ENCODE measurements at places on chromosomes 6 and 20.
A peak's percentile ranks its signal among the peaks of the same experiment; 100 is the strongest.

DNA sequence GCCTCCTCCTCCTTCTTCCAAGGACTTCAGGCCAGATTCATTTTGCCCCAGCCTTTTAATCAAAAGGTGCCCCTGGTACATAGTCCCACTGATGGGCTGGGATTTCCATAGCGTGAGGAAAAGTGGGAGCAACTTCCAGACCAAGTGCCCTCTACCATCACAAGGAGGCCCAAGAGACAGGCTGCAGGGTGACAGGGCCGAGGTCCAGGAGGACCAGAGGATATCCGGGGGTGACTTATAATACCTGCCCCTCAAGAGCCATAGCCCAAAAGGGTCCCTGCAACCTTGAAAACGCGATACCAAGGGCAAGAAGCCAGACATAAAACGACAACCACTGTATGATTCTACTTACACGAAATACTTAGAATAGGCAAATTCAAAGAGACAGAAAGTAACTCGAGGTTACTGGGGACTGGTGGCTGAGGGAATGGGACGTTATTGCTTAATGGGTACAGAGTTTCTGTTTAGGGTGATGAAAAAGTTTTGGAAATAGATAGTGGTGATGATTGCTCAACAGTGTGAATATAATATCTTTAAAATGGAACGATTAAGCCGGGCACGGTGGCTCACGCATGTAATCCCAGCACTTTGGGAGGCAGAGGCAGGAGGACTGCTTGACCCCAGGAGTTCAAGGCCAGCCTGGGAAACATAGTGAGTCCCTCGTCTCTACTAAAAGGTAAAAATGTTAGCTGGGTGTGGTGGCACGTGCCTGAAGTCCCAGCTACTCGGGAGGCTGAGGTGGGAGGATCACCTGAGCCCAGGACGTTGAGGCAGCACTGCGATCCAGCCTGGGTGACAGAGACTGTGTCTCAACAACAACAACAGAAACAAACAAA, 71.9 kb downstream of the NOL4L start:
- DNase-seq: no peak

DNA sequence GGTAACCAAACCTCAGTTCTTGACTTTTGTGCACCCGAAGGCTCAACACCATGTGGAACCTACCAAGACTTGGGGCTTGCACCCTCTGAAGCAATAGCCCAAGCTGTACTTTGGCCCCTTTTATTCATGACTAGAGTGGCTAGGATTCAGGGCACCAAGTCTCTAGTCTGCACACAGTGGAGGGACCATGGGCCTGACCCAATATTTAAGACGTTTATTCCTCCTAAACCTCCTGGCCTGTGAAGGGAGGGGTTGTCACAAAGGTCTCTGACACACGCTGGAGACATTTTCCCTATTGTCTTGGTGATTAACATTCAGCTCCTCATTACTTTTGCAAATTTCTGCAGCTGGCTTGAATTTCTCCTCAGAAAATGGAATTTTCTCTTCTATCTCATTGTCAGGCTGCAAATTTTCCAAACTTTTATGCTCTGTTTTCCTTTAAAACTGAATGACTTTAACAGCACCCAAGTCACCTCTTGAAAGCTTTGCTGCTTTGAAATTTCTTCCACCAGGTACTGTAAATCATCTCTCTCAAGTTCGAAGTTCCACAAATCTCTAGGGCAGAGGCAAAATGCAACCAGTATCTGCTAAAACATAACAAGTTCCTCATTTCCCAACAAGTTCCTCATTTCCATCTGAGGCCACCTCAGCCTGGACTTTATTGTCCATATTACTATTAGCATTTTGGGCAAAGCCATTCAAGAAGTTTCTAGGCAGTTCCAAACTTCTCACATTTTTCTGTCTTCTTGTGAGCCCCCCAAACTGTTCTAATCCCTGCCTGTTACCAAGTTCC, 481.4 kb upstream of the BTBD3 start:
- no peak for DNase-seq

DNA sequence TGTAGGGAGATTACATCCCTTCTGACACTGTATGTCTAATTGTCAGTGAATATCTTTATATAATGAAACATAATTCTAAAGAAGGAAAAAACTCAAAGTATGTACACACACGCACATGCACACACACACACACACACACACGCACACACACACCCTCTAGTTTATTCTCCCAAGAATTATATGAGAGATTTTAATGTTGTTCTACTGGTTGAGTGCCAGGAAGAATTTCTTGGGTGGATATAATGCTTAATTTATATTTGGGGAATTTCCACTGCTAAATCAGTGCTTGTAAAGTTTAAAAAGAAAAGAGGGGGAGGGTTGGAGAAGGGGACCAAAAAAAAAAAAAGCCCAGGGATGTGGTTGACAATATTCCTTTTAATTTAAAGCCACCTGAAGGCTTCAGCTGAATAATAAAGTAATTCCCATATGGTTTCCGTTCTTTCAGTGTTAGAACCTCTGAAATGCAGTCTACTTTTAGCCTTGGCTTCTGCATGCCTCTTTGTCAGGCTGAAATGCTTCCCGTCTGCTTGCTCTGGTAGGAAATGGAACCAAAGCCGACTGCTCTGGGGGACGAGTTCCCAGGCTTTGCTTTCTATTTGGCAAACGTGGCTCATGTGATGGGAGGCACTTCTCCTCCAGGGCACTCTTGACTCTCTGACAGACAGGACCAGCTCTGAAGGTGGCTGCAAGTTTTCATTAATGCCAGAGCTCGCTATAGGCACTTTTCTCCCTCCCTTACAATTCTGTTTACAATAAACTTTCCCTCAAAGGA, 225.4 kb downstream of the PRL start:
- no peak for DNase-seq

- no peak for DNase-seq
Measured at GRCh38 chr6:167573461-167574215, 248.8 kb downstream of the TTLL2 start.

GRCh38 chr6:38157905-38158304, 338.4 kb downstream of the ZFAND3 start:
- DNase-seq: no peak

DNA sequence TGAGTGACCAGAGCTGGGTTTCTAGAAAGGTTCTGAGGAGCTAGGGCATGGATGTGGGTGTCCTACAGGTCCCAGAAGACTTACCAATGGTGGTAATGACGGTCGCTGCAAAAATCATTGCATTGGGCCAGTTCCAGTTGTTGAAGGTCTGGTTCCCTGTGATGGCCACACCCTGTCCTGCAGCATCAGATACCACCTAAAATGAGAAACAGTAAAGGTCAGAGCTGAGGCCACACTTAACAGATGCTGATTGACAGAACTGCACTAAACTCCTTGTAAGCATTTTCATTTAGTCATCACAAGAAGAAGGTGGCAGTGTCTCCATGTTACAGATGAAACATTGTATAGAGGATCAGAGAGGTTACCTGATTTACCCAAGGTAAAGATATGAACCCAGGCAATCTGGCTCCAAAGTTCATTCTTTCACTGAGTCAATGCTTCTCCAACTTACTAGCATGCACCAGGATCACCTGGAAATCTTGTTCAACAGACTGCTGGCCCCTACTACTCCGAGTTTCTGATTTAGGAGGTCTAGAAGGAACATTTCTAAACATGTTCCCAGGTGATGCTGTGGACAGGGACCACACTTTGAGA, 33.4 kb downstream of the KCNK5 start:
- DNase-seq: no peak

DNA sequence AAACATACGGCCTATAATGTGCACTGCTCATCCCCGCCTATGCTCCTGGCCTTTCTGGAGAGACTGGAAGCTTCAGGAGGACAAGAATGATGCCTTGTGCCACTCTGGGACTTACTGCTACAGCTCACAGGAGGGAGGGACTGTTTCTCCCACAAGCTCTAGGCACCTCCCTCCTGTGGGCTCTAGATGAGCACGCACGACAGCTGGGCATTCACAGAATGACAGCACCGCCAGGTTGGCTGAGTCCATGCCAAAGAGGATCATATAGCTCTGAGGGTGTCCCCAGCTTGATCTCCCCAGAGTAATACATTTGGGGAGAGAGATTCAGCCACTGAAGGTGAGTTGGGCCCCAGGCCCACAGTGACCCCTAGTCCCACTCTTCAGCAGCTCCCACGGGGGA, 10.1 kb upstream of the PGC start:
- no peak for DNase-seq

GRCh38 chr6:45423111-45423823, 45.5 kb upstream of the SUPT3H start:
- peak; percentile 41 for DNase-seq

DNA sequence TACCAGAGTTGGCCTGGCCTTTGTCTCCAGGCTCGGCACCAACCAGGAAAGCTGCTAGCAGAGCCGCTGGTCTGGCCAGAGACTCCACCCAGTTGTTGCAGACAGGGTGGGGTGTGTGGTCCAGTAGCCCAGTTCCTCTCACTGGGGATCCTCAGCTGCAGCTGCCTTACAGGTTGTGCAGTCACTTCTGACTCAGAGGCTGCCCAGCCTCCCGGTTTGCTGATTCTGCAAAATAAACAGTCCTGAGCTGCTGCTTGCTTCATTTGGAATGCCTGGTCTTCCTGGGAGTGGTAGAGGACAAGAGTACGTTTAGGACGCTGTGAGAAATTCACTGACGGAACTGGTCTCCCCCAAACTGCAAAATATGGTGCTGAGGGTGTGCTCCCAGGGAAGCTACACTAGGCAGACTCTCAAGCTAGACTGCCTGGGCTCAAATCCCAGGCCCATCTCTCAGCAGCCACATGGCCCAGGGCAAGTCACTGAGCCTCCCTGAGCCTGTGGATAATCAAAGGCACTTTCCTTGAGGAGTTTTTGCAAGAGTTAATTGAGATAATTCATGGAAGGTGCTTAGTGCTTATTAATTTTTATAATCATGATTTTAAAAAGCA, 246.1 kb downstream of the TFAP2C start:
- DNase-seq: no peak

All from NK-92 treated with Interleukin-12 subunit alpha and Interleukin-12 subunit beta, amount 100 ng/mL, for 24 hours (cell line).